ENCODE measurements at places on chromosomes 7 and 10.

- DNase-seq: peak; percentile 13
Measured at GRCh38 chr10:118850418-118851061, 95.8 kb upstream of the CACUL1 start.

DNA sequence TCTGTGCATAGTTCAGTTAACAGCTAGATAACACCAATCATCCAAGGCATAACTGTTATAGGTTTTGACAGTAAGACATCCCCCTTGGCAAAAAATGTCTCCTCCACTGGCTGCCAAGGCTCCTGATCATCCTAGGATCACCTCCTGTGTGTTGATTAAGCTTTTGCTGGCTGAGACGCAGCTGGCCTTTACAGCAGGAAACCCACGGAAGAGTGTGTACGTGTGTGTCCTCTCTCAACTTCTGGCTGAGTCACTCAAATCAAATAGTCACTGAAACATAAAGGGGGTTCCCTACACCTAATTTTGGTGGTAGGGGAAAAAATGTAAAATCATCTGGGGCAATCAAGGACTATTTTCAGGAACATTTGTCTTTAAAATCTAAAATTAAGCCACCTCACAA, 208.8 kb downstream of the CTNNA3 start:
- DNase-seq: no peak

GRCh38 chr7:47191876-47192291, 390.0 kb downstream of the TNS3 start:
- DNase-seq: no peak

- DNase-seq: peak; percentile 51
Measured at GRCh38 chr7:32088451-32088881, 18.3 kb upstream of the PDE1C start.

GRCh38 chr10:32065856-32066255, 9.6 kb upstream of the KIF5B start:
- no peak for DNase-seq

- DNase-seq: no peak
Measured at GRCh38 chr10:96797485-96797884, 34.6 kb upstream of the LCOR start.

GRCh38 chr7:71925663-71926062, 486.5 kb downstream of the CALN1 start:
- DNase-seq: no peak

GRCh38 chr10:99937630-99938029, 72.1 kb downstream of the DNMBP start:
- no peak for DNase-seq

GRCh38 chr7:105775580-105775979, 100.8 kb downstream of the ATXN7L1 start:
- no peak for DNase-seq

DNA sequence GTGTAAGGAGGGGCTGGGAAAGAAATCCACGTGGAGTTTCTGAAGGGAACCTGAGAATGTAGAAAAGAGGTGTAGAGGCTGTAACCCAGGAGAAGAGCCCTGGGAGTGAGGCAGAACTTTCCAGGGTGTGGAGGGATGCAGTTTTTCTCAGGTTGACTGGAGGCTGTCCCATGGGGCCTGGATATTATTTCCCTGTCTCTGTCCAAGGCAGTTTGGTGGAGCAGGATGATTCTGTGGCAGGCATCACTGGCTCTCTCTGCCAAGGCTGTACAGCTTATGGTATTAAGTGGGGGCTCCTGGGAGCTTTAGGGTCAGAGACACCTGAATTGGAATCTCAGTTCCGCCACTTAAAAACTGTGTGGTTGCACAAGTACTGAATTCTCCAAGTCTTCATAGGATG, 81.6 kb downstream of the CHN2 start:
- DNase-seq: no peak

GRCh38 chr10:54940418-54940817, 139.4 kb upstream of the PCDH15 start:
- DNase-seq: no peak

DNA sequence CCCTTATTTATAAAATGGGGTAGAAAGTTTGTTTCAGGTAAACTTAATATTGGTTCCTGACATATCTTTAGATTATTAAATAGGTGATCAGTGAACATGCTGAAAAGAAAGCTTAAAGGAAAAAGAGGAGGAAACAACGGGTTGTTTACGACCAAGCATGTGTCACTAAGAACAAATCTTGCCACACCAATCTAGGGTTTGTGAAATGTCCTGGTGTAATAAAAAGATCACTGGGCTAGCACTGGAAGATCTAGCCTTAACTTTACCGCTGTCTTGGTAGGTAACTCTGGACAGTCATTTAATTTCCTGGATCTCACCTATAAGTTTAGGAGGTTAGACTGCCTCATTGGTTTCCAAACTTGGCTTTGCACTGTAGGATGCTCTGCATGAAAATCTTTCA, 19.0 kb downstream of the VPS26A start:
- DNase-seq: no peak

- DNase-seq: no peak
Measured at GRCh38 chr7:88027724-88028123, 93.7 kb downstream of the ADAM22 start.

DNA sequence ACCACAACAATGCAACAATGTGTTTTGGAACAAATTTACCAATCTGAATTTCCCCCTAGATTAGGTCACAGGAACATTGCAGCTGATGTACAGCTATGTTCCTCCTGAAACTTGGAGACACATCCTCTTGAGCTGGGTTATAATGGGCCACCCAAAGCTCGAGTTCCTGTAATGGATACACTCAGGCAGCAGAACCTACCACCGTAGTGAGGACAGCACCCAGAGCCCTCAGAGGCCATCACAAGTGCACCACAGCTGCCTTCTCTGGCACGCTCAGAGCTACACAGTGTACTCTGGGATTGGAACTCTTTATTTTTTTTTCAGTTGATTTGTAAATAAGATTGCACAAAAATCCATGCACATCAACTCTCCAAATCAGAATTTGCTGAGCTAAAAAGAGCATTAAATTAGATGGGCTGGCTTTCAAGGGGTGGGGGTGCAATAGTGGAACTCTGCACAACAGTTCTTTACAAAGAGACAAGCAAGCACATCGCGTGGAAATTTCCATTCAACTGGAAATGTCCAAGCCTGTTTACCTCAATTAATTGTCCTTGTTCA, 56.7 kb downstream of the EGFR start:
- DNase-seq: no peak

- DNase-seq: no peak
Measured at GRCh38 chr7:85426487-85426960, 239.7 kb upstream of the SEMA3D start.

- no peak for DNase-seq
Measured at GRCh38 chr7:123687161-123687560, 31.5 kb downstream of the LMOD2 start.

- DNase-seq: no peak
Measured at GRCh38 chr7:100865938-100866728, 1.1 kb upstream of the TRIP6 start.

- no peak for DNase-seq
Measured at GRCh38 chr10:24916365-24916764, 36.0 kb downstream of the PRTFDC1 start.

DNA sequence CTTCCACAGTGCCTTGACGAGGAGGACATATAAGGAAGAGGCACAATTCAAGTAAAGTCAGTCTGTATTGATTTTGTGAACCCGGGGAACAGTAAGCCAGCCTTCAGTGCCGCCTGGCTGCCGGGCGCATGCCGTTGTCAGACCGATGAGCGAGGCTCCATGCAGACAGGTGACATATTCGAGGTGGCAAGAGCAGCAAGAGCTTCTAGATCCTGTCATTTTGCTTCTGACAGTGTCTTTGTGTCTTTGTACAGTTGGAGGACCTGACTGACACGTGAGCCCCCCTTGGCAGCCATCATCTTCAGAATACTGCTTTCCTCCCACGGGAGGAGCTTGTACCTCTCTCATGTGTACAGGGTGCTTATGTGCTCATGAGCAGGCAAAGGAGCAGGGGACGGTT, 387.5 kb upstream of the GALNT17 start:
- no peak for DNase-seq

DNA sequence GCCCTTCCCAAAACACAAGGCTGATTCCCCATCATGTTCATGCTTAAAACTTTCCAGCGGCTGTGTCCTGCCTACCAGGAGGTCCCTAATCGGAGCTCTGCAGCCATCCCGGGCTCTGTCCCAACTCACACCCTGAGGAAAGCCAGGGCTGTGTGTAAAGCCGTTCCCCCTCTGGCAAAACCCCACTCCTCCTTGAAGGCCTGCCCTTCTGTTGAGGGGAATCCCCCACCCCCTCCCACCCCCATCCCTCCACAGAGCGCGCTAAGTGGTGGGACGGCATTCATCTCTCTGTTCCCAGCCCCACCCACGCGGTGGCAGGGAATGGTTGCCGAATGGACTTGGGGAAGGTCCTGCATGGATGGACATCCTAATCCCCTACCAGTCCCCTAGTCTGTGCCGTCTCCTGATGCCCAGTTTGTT, 667 bp upstream of the TMEM120A start:
- no peak for DNase-seq

GRCh38 chr7:1638215-1638661, 31.8 kb upstream of the ELFN1 start:
- no peak for DNase-seq

- DNase-seq: no peak
Measured at GRCh38 chr10:7258948-7259523, 151.8 kb downstream of the SFMBT2 start.

- DNase-seq: no peak
Measured at GRCh38 chr10:44177610-44178009, 207.3 kb downstream of the CXCL12 start.

DNA sequence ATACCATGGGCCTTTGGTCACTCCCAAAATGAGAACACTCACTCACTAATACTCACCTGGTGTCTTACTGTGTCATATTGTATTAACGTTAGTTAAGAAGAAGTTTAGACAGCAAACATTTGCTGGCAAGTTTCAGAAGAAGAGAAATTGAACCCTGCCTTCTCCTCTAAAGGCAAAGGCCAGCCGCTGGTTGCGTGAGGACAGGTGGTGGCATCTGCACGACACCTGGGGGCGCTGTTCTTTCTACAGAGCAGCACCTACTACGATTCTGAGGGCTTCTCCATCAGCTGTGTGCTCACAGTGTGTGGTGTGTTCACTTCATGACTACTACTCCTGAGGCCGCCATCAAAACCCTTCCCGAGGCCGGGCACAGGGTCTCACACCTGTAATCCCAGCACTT, 17.9 kb upstream of the CLEC2L start:
- DNase-seq: no peak

DNA sequence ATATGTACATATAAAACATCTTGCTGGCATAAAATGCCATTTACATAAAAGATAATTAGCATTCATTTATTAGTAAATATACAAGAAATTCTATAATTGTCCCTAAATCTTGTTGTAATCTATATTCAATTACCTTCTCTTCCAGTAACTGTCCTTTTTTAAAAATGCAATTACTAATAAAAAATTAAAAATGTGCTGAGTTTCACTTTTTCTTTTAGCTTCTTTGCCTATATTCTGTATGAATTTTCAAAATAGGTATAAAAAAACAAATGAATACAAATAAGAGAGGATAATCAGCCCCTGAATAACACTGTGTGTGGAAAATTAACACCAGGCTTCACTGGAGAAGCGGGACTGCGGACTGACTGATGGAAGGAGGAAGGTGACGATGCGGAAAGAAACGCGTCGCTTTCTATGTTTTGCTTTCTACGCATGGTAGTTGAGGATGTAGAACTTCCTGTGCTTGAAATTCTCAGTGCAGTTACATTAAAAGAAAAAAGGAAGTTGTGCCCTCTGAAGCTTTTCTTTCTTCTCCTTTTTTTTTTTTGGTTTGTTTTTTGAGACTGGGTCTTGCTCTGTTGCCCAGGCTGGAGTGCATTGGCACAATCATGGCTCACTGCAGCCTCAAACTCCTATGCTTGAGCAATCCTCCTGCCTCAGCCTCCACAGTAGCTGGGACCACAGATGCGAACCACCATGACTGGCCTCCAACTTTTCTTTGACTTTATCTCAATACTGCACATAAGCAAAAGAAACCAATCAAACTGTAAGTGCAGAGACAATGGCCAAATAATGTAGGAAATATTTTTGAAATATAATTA, 7.4 kb upstream of the ZMYND11 start:
- DNase-seq: no peak

DNA sequence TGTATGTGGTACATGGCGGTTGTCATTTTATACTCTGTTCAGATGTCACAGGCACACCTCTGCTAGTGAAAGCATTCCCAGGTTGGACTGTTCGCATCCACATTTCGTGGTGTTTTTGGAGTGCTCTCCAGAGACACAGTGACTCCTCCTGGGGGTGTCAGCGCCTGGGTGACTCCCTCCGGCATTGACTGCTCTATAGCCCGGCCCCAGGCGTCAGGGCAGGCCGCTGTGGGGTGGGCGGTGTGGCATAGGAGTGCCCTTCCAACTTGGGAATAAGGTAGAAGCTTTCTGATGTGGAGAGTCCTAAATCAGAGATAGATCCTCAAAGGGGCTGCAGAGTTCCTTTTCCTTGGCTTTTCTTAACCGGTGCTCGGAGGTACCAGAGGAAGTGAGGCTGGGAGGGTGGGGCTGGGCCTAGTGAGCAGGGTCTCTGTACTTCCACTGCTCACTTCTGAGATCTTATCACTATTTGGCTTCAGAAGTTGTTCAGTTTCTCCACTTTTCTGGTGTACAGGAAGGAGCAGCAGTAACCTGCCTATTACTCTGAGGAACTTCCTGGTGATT, 32.3 kb downstream of the CCNY start:
- DNase-seq: no peak

DNA sequence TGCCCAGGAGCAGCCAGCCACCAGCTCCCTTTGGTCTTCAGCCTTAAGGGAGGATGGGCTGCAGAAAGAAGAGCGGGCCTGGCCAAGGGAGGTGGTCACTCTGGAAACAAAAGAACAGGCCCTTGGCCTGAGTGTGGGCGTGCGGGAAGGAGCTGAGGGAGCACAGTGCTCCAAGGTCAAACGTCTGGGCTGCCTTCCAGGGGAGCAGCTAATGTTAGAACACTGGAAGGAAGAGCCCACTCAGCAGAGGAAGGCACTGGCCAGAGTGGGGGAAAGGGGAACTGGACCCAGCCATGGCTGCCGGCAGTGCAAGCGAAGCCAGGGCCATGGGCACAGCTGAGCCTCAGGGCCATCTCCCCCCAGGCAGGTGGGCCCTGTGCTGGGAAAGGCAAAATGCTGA, 42.7 kb downstream of the FAM53B start:
- DNase-seq: no peak

DNA sequence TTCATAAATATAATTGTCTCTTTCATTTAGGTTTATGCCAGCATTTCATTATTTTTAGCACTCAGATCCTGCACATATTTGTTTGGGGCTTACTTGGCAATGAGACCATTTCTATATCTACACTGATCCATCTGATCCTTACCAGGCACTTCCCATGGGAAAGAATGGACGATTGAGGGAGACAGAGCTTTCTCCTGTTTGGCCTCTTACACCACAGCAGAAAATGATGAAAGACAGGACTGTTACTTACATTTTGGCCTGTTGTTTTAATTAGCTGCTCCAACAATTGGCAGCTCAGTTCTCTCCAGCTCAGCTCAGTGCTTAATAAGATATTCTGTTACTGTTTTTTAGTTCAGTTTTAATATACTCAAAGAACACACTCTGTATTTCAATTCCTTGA, 77.6 kb upstream of the RSU1 start:
- DNase-seq: no peak

Measured in SHP77 treated with DMSO at 0.1 percent for 48 hours (cell line).